ENCODE measurements at places on chromosomes 13 and 19.
A peak's percentile ranks its signal among the peaks of the same experiment; 100 is the strongest.

DNA sequence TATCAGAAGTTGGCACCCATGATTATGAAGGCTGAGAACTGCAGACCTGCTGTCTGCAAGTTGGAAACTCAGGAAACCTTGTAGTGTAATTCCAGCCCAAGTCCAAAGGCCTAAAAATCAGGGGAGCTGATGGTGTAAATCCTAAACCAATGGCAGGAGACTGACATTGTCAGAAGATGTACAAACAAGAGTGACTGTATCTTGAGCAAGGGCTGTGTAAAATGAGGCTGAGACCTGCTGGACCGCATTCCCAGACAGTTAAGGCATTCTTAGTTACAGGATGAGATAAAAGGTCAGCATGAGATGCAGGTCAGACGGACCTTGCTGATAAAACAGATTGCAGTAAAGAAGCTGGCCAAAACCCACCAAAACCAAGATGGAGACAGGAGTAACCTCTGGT, 147.7 kb downstream of the COG6 start:
- no peak for DNase-seq

- DNase-seq, result no peak
These were observed 29.4 kb downstream of the CCNE1 start for GRCh38 chr19:29841209-29841558.

GRCh38 chr13:91764527-91764926, 366.1 kb downstream of the GPC5 start:
- no peak for DNase-seq

DNA sequence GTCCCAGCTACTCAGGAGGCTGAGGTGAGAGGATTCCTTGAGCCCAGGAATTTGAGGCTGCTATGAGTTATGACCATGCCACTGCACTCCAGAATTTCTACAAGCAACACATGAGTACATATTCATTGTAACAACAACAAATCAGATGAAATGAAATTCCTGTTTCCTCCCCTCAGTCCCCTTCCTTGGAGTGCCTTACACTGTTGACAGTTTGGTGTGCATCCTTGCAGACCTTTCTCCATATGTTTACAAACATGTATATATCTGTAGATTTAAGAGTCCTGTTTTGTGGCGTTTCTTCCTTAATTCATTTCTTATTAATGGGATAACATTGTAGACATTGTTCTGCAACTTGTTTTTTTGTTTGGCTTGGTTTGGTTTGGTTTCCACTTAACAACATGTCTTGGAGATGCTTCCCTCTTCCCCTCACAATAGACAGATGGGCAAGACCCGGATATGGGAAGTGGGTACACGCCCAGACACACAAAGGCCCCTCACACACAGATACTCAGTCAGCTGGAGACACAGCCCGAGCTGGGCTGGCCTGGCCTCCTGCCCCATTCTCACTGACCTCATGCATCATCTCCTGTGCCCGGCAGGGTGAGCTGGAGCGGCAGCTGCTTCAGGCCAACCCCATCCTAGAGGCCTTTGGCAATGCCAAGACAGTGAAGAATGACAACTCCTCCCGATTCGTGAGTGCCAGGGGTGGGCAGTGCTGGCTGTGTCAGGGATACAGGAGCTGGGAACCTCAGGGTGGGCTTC, 21.7 kb downstream of the MYH14 start:
- DNase-seq, result no peak

DNA sequence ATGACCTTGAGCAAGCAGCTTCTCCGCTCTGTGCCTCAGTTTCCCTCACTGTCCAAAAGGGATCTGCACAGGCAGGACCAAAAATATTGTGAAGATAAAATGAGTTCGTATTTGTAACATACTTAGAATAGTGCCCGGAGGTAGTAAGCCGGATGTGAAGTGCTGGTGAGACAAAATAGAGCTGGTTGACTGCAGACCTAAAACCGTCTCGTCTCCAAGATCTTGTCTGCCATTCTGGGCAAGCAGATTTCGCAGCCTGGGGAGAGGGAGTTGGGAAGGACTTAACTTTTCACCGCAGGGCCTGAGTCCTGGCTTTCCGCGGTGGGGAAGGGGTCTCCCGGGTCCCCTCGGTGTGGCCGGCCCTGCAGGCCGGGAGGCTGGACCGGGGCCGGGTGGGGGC, 8.2 kb upstream of the BBC3 start:
- DNase-seq, result no peak

DNA sequence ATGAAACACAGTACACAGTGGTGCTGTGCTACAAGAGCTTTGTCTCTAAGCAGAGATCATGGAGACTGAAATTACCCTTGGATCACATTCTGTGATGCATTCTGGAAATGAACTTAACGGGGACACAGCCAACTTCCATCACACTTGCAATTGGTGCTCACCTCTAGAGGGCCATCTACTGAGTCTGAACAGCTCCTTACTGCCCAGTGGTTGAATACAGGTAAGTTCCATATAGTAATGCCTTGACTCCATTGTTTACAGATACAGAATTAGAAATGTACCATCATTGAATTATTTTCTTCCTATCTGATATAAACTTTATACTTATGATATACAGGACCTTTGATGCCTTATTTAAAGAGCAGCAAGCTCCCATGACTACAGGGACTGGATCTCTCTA, 686.4 kb downstream of the PCDH9 start:
- DNase-seq, result no peak

DNA sequence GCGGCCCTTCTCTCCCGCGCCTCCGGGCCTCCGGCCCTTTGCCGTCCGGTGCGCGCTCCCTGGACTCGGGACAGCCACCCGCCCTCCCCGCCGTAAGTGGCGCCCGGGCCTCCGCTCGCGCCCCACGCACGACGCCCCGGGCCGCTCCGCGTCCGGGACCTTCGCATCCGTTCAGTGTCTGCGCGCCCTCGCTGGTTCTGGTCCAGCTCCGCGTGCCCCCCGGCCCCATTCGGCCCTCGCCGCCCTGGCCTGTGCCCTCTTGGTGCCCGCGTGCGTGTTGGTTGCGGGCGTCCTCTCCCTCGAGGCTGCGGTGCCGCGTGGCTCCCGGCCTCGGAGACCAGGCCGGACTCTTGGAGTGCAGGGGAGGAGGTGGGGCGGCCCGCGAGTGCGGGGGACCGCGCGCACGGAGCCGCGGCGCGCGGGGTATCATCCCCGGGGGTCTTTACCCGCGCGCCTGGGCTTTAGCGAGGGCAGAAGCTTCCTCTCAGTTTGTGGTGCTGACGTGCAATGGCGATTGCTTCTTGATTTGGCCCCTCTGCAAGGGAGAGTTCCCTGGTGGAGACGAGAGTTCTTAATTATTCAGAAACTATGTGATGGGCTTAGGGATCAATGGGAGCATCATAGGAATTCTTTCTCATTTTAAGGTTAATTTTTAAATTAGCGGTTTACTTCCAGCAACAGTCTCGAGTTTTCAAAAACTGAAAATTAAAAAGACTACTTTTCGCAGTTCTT, 757 bp downstream of the WASF3 start:
- DNase-seq, result peak; percentile 13

GRCh38 chr13:24887759-24888158, 123.8 kb downstream of the RNF17 start:
- no peak for DNase-seq

DNA sequence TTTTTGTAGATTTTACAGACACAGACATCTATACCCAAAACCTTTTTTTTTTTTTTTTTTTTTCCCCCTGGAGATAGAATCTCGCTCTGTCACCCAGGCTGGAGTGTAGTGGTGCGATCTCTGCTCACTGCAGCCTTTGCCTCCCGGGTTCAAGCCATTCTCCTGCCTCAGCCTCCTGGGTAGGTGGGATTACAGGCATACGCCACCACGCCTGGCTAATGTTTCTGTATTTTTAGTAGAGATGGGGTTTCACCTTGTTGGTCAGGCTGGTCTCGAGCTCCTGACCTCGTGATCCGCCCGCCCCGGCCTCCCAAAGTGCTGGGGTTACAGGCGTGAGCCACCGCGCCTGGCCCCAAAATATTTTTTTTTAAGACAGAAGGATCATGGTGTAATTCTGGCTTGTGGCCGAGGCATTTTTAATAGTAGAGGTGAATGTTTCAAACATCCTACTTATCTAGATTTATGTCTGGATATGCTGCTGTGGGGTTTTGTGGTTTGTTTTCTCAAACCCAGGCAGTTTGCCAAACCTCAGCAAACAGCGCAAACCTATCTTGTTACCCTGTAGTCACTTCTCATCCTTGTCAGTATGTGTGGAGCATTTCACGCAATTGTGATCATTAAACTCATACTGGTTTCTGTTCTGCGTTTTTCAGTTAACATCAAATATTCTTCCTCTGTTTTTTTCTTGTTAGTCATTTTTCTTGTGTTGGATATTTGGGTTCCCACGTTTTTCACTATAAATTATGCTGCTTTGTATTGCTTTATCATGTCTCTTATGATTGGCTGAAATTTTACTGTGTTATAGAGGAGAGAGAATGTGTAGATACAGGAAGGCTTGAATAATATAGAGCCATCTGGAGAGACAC, 36.2 kb upstream of the GARRE1 start:
- DNase-seq, result peak; percentile 96

DNA sequence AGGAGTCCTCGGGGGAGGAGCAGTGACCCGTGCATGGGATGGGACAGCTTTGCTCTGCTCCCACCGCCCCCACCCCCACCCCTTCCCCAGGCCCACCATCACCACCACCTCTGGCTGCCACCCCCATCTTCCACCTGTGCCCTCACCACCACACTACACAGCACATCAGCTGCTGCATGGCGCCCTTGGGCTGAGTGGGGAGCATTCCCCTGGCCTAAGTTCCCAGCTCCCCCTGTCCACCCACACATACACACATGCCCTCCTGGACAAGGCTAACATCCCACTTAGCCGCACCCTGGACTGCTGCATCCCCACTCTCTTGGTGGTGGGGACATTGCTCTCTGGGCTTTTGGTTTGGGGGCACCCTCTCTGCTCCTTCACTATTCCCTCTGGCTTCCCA, 46.2 kb upstream of the SGCG start:
- DNase-seq, result no peak

DNA sequence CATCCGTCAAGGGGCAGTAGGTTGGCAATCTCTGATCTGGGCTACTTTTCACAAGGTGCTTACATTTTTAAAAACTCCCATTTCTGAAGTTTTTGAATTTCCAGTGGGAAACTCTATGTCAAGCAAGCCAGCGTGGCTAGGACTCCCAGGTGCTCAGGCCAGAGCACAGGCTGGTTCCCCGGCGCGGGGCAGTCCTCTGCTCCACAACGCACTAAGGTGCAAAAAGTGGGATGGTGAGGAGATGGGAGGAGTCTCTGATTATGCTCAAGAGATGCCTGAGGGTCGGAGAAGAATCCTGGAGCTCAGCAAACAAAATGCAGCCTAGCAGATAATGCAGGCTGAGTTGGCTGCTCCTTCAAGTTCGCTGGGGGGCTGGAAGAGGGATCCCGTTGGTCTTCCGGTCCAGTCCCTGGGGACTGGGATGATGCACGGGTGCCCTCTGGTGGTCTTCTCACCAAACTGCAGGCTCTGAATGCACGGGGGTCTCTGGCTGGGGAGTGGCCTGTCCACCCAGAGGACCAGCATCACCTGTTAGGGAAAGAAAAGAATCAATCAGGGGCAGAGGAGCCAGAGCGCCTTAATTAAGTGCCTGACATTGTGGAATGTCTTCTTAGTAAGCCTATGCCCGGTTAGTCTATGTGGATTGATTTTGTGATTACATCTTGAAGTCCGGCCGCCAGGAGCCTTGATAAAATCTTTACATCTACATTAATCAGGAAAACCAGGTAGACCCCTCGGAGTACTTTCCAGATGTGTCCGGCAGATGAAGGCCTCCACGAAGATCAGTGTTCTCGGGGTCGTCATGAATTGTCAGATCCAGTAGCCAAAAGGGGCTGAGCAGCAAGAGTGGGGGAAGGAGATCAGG, 244.4 kb upstream of the MAB21L1 start:
- DNase-seq, result no peak

DNA sequence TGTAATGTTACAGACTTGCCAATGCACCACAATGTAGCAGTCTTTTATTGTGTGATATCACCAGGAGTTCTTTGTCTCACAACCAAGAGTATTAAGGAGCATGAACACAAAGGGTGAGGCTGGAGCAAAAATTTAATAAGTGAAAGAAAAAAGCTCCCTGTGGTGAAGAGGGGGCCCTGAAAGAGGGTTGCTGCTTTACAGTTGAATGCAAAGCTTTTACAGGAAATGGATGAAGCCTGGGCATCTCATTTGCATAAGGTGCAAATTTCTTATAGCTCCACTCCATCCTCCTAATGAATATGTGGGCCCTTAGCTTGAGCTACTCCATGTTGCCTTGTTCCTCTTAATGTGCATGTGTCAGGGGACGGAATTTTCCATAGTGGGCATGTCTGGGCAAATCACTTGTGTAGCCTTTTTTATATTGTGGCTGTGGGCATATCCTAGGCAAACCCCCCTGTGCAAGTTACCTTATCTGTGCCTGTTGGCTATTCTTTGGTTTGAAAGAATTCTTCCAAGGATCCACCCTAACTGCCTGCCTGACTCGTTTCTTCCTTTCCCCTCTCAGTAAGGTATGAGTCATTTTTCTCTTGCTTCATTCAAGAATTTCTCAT, 45.3 kb upstream of the TRPC4 start:
- no peak for DNase-seq

DNA sequence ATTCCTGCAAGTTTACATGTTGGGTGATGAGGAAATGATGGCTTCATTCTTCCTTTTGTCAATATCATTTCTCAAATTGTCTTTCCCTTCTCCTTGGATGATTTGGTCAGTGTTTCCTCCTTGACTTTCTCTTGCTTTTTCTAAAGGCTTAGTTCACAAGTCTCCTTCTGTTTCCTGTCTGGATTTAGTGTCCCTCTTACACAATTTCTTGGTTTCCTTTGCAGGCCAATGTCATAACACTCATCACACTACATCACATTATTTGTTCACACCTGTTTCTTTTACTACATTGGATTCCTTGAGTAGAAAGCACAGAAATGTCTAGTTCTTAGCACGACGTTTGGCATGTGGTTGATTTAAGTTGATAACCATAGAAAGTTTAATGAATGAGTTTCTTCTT, 490.7 kb downstream of the TDRD3 start:
- no peak for DNase-seq

DNA sequence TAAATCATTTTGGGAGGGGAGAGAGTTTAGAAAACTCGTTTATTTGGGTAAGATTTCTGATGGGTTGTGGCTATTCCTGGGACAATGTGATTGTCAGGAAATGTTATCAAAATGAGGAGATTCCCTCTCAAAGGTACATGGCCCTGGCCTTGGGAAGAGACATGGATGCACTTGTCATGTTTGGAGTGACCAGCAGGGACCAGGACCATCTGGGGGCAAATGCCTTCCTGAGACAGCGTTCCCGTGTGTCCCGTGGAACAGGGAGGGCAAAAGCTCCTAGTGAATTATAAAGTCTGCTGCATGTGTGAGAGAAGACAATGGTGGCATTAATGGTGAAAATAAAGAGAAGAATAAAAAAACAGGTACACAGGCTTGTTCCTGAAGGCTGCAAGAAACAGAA, 317.3 kb downstream of the ZNF536 start:
- no peak for DNase-seq

DNA sequence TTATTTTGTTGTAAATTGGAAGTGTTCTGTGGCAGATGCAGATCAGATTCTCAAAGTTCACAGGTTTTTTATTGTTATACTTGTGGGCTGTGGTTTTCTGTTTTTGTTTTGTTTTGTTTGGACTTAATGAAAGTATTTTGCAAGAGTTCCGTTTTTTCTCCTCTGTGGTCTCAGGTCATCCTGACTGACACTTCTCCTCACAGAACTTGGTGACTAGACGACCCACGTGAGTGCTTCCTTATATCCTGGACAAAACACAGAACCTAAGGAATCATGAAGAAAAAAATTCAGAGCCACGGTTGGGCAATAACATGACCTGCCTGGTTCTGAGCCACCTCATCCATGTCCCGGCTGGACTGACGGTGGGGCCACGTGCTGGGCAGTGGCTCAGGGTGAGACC, 2.5 kb upstream of the RFPL4AL1 start:
- DNase-seq, result no peak

- DNase-seq, result peak; percentile 26
These were observed 79.4 kb downstream of the MAP4K1 start for GRCh38 chr19:38538386-38538785.

GRCh38 chr13:43284162-43284561, 260.8 kb downstream of the DNAJC15 start:
- DNase-seq, result peak; percentile 44

Measured in muscle of back (tissue), 13 donors.